Sciatic nerve (tissue), 2 donors: ENCODE measurements at places on chromosomes 7 and 10.

GRCh38 chr7:85320699-85321476 lies 134.0 kb upstream of the SEMA3D start:
- DNase-seq: no peak

- DNase-seq: no peak
Observed at GRCh38 chr7:130946114-130946513, 212.1 kb upstream of the KLF14 start.

- no peak for DNase-seq
Observed at GRCh38 chr10:71468363-71469094, 71.8 kb downstream of the CDH23 start.

GRCh38 chr10:89078724-89079672 lies 88.4 kb downstream of the FAS start:
- no peak for DNase-seq

DNA sequence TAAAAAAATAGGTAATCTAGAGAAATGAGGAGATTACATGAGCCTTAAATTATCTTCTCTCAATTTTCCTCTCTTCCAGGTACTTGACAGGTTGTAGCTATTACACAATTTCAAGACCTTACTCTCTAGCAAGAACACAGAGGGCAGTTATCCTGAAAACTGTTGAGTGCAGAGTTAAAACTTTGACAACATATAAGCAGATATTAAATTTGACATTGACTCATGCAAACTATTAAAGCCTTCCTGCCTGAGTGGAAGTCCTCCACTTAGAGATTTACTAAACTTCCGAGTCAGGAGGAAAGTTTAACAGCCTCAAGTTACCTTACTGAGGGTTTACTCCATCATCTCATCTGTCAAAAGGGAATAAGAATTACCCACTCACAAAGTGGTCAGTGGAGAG lies 73.5 kb upstream of the ARID5B start:
- DNase-seq: no peak

GRCh38 chr10:98513704-98514103 lies 67.0 kb upstream of the HPS1 start:
- DNase-seq: no peak

DNA sequence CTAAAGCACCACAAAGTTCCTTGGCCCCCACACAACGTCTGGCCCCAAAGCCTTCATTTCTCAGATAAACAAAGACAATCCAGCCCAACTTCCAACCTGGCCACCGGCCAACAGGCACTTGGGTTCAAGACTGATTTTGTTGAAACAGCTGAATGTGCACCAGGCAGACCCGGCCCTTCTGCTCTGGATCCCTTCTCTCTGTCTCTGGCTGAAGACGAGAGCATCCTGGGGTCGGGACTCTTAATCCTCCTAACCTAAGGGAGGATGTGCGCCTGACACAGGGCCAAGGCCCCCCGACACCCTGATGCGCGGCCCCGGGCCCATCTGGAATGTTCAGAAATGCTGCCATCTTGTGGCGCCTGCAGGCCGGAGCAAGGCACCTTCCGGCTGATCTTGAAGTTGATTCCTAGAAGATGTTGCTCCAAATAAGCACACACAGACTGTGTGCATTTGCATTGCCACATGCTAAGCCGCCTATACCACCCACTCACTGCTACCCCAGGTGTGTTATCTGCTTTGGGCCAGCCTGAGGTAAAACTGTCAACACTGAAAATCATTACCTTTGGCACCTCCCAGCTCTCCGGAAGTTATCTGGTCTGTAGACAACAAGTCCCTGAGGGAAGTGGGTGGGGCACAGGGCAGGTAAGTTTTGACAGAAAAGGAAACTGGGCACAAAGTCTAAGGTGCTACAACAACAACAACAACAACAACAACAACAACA lies 98.4 kb upstream of the HABP2 start:
- DNase-seq: peak; percentile 73

GRCh38 chr10:125515571-125515970 lies 167.4 kb downstream of the TEX36 start:
- DNase-seq: no peak

- DNase-seq: no peak
Observed at GRCh38 chr10:18133046-18133445, 7.2 kb upstream of the CACNB2 start.

DNA sequence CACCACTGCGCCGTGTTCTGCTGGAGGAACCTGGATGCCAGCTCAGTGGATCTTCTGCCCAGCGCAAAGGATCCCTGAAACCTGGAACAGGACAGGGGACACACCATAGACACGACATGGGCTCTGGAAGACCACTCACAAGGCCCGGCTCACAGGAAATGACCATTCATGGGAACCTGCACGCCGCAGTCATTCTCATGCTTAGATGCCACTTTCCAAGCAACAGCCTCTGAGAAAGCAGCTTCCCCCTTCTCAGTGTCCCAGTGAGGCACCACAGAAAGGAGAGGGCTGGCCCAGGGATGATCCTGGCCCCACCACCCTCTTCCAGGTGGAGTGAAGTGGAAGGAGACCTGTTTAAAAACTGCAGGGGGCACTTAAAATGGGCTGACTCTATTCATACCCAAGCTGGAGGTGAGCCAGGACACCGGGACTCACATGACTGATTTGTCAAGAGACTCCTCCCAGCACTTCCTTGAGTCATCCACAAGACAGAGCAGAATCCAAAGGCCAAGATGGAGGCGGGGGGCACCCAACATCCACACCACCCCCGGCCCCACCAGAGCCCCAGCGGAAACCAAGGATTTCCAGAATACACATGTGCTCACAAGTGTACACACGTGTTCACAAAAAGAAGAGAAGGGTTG lies 11.2 kb downstream of the CTBP2 start:
- peak; percentile 72 for DNase-seq

- DNase-seq: no peak
Observed at GRCh38 chr7:23472046-23472445, 1.8 kb upstream of the IGF2BP3 start.

DNA sequence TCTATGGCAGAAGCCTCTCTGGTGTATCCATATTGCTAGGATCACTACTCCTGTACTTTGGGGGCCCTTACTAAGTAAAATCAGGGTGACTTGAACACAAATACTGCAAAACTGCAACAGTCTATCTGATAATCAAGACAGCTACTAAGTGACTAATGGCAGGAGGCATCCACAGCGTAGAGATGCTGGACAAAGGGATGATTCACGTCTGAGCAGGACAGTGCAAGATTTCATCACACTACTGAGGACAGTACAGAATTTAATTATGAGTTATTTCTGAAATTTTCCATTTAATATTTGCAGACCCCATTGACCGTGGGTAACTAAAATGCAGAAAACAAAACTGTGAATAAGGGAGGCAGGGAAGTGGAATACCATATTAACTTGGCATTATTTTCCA lies 10.4 kb downstream of the CUL2 start:
- no peak for DNase-seq

DNA sequence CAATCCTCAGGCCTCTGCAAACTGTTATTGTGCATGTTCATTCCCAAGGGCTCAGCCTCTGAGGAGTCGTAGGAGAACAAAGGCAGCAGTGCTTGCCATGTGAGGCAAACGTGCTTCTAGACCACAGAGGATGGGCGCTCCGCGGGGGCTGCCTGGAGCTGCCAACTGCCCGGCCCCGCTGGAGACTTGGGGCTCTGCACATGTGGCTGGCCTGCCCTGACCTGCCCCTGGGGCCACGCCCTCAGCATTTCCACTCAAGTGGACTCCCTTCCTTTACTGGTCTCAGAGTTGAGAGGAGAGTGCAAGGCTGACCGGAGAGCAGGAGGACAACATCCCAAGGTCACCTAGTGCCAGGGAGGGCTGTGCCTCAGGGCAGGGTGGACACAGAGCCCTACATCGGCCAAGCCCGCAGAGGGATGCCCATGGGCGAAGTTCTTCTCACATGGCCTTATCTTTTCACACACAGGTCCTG lies 222.3 kb upstream of the ZNF32 start:
- peak; percentile 61 for DNase-seq

DNA sequence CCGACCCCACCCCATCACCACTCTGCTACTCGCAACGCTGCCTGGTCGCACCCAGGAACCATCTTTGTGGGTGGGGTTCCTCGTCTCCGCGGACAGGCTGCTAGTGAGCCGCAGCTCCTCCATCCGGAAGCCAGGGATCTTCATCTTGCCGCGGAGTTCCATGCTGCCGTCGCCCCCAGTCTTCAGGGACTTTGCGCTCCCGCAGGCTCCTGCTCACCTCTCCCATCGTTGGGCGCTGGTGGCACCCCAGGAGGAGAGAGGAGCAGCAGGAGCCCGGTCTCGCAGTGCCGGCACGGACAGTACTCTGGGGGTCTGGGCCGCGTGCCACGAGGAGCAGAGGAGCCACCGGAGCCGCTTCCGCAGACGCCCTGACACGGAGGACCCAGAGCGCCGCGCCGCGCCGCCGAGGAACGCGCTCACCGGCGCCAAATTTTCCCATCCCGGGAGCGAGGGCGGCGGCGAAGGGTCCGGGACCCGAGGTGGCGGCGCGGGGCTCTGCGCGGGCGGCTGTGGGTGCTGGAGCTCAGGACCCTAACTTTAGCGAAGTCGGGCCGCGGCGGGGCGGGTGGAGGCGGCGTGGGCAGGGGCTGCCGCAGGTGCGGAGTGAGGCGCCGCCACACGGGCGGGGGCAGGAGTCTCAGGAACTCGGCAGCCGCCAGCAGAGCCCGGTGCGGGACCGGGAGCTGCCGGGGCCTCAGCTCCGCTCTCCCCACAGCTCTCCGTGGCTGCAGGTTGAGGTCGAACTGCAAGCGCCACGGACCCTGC lies 750.1 kb upstream of the SORCS1 start:
- peak; percentile 59 for DNase-seq

- DNase-seq: no peak
Observed at GRCh38 chr10:35329520-35329919, 6.8 kb upstream of the CCNY start.

GRCh38 chr7:30201161-30201666 lies 66.4 kb downstream of the MTURN start:
- no peak for DNase-seq

GRCh38 chr10:72692994-72693781 lies 1.2 kb downstream of the MCU start:
- no peak for DNase-seq

- no peak for DNase-seq
Observed at GRCh38 chr10:29916669-29917068, 142.7 kb downstream of the JCAD start.

DNA sequence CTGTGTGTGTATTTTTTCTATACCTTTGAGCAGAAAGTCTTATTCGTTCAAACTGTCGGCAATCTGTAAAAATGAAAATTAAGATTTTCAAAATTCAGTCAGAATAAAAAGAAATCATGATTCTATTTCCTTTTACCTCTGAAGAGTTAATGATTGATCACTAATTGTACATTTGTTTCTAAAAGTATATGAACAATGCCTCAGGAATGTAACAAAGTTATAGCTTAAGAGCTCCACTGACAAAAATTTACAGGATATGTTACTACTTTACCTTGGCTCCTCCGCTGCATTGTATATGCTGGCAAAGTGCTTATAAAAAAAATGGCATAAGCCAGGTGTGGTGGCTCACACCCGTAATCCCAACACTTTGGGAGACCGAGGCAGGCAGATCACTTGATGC lies 225.7 kb downstream of the VTI1A start:
- DNase-seq: no peak

- no peak for DNase-seq
Observed at GRCh38 chr10:11147722-11148121, 130.1 kb downstream of the CELF2 start.

DNA sequence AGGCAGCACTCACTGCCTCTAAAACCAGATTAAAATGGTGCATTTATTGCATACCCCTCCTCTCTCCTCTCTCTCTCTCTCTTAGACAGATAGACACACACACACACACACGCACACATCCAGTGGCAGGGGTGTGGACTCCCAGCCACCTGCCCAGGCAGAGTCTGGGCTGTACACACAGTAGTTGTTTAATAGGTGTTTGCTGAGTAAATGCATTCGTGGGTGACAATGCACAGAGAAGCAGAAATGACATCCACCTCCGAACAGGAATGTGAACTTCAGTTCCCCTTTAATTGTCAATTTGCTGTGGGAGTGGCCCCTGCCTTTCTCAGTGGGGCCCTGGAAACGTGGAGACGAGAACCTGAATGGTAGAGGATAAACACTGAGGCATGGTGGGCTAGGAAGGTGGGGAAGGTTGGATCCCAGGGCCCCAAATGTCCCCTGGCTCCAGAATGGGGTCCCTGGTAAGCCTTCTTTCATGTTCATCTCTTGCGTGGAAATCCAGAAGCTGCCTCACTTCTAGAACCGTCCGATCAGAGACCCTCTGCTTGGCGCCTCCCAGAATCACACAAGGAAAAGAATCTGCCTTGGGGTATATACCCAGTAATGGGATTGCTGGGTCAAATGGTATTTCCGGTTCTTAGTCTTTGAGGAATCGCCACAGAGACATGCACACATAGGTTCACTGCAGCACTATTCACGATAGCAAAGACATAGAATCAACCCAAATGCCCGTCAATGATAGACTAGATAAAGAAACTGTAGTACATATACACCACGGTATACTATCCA lies 58.5 kb upstream of the ECHDC3 start:
- DNase-seq: no peak

DNA sequence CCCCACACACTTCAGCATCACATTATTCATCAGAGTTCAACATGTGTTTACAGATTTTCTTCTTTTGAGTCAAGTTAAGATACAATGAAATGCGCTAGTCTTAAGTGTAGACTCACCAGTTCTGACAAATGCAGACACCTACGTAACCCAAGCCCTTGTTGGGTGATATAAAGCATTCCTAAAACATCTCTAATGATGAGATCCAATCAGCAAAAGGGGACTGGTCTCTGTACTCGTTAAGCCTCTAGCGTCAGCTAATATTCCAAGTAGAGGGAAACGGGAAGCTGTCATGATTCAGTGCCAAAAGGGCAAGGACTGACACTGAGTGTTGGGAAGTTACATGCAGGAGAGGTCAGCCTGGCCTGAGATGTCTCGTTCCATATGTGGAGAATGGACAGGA lies 38.7 kb upstream of the TRIL start:
- DNase-seq: no peak

GRCh38 chr10:104505521-104506042 lies 135.5 kb upstream of the SORCS3 start:
- DNase-seq: no peak

DNA sequence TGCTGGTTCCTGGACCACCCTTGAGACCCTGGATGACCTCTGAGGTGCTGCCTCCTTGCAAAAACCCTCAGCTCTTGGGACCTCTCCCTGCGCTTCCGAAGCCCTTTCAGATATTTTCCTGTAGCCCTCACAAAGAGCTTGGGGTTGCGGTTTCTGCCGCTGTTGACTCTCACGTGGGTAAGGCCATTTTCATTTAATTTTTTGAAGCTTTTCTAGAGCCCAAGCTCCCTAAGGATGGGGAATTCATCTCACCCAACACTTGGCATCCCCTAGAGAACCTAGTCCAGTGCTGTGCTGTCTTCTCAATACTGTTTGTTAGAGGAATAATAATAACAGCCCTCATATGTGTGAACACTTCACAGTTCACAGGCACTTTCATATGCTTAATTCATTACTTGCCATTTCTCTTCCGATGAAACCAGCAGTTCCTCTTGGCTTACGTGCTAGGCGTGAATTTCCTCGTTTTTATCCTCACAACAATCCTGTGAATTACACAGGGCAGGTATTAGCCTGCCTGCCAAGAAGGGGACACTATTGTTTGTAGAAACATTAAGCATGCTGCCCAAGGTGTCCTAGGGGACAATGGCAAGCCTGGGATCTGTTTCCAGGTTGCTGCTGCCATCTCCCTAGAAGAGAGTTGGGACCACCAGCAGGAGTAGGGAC lies 71.6 kb upstream of the CTBP2 start:
- no peak for DNase-seq

GRCh38 chr10:63711867-63712716 lies 190.9 kb downstream of the REEP3 start:
- DNase-seq: peak; percentile 88
